ENCODE measurements at places on chromosomes 2 and 18.

DNA sequence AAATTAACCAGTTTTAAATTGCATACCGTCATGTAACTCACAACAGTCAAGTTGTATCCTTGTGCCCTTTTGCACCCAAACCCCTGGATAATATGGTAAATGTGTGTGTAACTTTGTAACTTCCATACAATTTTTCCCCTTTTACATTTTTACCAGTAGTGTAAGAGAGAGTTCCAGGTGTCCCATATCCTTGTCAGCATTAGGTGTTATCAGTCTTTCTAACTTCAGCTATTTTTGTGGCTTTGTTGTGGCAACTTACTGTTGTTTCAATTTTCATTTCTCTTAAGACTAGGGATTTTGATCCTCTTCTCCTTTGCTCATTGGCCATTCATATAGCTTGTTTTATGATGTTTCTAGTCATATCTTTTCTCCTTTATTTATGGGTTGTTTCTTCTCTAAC is 94.6 kb downstream of the LCLAT1 start:
- no peak for DNase-seq

DNA sequence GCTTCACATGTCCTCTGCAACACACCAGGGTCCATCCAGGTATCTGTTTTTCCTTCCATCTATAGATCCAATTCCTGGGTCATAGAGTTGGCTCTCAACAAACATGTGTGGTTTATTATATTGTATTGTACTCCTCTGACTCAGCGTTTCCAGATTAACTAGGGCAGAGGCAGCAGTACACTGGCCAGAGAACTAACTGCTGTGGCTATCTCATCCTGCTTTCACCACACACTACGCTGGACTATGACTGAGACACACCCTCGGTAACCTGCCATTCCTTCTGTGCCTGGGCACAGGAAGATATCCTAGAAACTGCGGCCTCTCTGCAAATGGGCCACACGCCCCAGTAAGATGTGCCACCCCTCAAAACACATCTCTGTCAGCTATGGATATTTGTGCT is 159.8 kb upstream of the STK17B start:
- DNase-seq = no peak

- no peak for DNase-seq
These were observed 418.0 kb upstream of the ST6GAL2 start for GRCh38 chr2:107303964-107304363.

- DNase-seq = peak; percentile 45
These were observed 163.6 kb downstream of the TRABD2A start for GRCh38 chr2:84717302-84717701.

- no peak for DNase-seq
These were observed 102.7 kb downstream of the MAP2 start for GRCh38 chr2:209526561-209526960.

- no peak for DNase-seq
These were observed 465.1 kb downstream of the LPIN1 start for GRCh38 chr2:12211326-12212175.

Measured in NCI-H524 (cell line).